ENCODE measurements at places on chromosomes 3 and 15.
A peak's percentile ranks its signal among the peaks of the same experiment; 100 is the strongest.

DNA sequence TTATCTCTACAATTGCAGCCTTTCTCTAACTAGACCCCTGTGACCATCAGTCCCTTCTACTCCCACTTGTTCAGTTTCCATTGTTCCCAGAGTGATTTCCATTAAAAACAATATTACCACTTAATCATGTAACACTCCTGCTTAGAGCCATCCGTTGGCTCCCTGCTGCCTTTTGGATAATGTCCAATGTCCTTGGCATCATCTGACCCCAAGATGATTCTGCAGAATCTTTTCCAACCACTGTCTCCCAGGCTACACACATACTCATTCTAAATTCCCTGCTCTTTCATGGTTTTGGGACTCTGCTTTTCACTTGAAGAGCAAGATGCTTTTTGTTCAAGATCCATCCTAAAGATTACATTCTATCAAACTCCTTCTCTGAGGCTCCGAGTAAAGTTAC, 7.1 kb downstream of the KCNH8 start:
- no peak for DNase-seq

GRCh38 chr3:155957412-155957880, 87.0 kb downstream of the GMPS start:
- no peak for DNase-seq

- DNase-seq: no peak
These were observed 82.5 kb downstream of the TOP2B start for GRCh38 chr3:25582242-25582641.

DNA sequence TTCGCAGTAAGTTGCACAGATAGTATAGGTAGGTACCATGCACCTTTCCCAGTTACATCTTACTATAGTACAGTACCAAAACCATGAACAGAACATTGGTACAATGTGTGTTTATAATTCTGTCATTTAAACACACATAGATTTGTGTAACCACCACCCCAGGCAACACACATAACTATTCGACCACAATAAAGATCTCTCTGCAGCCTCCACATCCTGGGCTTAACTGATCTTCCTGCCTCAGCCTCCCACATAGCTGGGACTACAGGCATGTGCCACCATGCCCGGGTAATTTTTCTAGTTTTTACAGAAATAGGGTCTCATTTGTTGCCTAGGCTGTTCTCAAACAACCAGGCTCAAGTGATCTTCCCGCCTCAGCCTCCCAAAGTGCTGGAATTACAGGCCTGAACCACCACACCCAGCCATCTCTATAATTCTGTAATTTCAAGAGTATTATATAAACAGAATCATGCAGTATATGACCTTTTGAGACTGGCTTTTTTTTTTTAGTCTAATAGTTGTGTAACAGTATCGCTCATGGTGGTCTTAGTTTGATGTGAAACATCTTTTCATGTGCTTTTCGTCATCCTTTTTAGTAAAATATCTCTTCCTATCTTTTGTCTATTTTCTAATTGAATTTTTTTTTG, 13.3 kb upstream of the TMF1 start:
- DNase-seq: no peak

DNA sequence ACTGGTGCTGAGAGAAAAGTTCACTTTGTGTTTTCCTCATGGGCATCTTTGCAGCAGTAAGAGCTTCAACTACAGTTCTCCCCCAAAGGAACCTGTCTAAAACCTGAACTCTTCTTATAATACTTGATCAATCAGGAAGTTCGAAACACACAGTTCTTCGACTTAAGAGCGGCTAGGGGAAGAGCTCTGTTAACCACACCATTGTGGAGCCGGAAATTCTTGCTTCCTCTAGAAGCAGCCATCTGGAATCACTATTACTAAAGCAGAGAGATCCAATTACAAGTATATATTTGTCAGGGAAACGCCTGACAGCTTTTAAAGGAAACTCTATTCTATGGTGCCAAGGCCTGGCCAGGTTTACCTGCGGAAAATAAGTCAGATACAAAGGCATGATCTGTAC, 337.3 kb upstream of the CBLB start:
- peak; percentile 4 for DNase-seq

DNA sequence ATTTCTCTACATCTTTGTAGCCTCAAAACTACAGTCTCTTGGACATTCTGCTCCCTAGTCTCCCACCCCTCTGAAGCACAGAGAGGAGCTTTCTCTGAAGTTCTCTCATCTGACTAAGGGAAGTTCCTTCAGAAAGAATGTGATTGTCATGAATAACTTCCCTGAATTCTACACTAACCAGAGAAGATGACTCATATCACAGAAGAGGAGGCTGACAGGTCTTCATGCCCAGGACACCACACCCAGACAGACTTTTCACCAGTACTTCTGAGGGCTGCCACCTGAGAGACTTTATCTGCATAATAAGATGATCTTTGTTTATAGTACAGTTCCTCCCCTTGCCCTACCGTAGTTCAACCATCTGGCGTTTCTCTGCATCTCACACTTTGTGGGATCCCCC, 52.8 kb downstream of the CDIN1 start:
- no peak for DNase-seq

DNA sequence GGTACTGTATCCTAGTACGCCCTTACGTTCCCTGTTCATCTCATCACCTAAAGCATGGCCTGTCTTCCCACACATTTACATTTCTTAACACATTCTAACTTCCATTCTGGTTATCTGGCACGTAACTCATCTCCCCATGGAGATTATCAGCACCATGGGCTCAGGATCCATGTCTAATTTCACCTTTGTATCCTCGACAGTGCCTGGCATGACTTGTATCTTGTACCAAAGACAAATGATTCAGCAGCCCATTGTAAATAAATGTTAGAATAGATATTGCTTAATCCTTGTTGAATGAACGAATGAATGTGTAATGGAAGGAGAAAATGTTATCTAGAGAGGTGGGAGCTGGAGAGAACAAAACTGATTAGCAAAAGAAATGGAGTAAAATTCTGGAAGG, 69.7 kb upstream of the TPM1 start:
- DNase-seq: no peak

DNA sequence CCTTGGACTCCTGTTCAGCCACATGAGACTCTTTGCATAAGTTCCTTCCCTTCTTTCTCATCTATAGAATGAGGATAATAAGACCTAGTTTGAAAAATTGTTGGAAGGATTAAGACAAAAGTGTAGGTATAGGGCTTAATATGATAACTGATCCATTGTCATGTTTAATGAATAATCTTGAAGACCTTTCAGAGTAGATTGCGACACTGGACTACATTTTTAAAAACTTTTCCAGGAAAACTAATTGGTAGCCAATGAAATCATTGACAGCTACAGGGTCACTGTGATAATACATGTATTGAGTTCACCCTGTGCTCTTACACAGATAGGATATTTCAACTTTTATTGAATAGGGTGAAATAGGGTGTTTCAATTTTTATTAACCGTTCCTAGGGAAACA, 78.5 kb upstream of the FBN1 start:
- no peak for DNase-seq

DNA sequence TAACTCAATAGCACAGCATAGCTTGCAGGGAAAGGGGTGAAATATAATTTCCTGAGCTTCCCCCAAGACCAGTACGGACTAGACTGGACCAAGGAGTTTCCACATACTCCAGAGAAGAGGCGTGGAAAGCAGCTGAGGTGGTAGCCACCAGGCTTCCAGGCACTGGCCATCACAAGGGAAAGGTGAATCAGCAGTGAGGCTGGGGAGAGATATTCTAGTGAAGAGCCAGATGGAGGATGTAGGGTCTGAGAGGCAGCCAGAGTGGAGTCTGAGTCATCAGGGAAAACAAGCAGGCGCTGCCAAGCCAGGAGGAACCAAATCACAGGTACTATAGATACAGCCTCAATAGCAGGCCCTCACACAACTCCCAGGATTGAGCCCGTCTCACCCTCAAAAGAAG, 9.6 kb upstream of the RASA2 start:
- no peak for DNase-seq

DNA sequence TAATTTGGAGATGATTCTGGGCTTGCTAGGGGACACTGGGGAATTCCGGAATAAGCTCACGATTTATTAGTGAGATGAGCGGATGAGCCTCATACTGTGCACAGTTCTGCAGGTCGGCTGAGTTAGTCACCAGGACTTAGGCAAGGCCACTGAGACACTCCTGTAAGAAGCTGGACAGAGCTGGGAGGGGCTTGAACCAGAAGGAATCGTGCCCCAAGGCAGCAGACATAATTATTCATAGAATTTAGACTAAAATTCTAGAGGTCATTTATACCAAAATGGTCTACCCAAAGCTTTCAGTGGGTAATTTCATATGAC, 121.4 kb downstream of the VGLL4 start:
- DNase-seq: no peak

DNA sequence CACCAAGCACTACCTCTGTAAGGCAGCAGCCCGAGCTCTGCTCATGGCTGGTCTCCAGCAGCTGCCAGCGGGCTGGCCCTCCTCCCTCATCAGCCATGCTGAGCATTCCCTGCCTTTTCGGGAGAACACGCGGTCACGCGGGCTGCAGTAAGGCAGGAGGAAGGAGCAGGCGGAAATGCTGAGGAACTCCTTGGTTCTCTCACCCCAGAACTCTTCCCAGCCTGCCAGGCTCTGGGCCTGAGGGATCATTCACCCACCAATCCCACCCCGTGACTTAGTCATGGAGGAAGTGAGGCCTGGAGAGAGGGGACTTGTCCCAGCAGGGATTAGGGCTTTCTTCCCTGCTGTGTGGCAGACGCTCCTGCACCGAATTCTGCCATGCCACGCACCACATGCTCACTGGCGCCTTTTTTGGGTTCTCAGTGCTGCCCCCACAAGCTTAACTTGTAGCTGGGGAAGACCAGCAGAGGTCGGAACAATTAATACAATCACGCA, 42.9 kb upstream of the RPL32 start:
- DNase-seq: no peak

DNA sequence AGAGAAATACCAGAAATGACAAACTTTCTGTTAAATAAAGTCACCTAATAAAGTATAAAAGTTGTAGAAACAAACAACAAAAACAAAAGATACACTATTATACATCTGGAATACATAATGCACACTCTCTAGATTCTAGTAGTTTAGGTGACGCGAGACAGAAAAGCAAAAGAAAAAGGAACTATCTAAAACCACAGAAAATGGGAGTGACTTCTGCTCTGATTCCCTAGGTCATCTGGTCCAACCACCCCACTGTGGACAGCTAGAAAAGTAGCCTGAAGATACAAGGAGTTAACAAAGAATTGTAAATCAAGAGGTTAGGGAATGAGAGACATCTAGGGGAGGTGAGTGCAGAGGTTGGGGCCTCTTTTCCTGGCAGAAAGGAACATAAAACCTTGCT, 39.1 kb downstream of the DHX36 start:
- DNase-seq: no peak

GRCh38 chr15:75646944-75647364, 758 bp upstream of the SNX33 start:
- no peak for DNase-seq

- no peak for DNase-seq
These were observed 290.5 kb downstream of the NAALADL2 start for GRCh38 chr3:175149675-175150074.

GRCh38 chr15:49314716-49315115, 108.3 kb upstream of the FGF7 start:
- no peak for DNase-seq

DNA sequence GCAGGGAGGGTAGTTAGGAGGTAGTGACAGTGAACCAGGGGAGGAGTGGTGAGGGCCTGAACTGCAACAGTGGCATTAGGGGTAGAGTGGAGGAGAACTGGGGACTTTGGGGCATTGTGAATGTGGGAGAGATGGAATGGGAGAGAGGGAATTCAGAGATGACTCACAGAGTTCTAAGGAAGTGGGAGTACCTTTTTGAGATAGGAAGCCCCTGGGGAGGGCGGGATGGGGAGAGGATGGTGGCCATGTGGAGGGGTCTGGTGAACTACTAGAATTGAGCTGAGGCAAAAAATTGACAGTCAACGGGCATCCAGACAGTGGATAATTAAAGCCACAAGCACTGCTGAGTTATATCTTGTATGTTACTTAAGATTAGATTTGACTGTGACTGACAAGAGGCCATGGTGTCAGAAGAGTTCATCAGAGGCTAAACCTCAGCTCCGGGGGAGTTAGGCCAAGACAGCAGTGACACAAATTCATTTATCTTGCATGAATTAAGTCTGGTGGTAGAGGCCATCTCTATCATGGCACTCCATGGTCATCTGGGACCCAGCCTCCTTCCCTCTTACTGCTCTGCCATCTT, 34.0 kb downstream of the PLEKHO2 start:
- DNase-seq: no peak

GRCh38 chr3:108404368-108404767, 106.0 kb downstream of the MYH15 start:
- no peak for DNase-seq

DNA sequence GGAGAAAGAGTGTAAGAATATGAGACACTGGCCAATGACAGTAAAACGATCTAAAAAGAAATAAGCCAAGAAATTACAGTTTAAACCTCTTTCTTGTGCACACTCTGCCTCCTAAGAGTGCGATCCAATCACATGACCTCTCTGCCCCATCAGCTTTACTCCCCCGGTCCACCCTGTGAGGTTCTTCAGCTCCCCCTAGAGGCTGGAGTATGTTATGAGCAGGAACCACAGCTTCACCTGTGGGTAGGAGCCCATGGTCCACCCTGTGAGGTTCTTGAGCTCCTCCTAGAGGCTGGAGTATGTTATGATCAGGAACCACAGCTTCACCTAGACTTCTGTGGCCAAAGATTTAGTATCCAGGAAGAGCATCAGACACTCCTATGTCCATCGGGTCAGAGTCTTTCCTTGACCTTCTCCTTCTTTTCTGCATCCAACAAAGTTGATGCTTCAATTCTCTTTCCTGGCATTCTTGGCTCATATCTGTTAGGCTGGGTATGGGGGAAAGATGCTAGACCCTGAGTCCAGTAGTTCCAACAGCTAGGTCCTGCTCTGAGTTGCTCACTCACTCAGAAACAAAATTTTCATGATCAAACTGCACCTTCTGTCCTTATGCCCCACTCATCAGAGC, 164.0 kb downstream of the MINAR1 start:
- peak; percentile 79 for DNase-seq

- DNase-seq: peak; percentile 39
These were observed 835 bp downstream of the ARIH2 start for GRCh38 chr3:48919215-48920138.

GRCh38 chr3:58161435-58162398, 49.1 kb downstream of the DNASE1L3 start:
- DNase-seq: no peak

Data from GM12891 (cell line).